ENCODE measurements at places on chromosomes 4 and X.

DNA sequence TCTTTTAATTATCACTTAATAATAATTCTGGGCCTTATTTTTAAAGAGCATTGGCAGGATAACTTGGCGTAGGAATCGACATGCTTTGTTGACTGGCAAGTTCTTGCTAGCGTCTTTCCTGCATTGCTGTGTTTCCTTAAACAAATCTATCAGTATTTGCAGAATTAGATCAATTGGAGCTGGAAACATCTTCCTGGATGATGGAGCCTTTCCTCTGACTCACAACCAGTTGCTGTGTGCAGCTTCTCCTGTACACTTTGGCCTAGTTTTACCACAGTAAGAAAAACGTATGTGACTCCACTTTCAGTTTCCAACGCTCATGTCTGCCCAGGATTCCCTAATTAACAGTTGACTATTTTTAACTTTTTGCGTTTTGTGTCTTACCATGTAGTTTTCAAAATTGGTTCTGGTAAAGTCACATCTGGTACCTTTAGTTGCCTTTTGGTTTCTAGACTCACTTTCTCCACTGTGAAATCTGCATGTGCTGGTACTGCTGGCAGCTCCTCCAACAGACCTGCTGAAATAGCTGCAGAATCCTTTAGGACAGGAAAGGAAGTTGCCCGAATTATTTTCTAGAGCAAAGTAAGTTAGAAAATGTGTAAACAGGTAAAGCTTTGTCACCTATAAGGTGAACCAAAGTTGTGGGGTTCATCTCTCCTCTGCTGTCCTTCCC is 553.2 kb upstream of the FAT1 start:
- DNase-seq = no peak

DNA sequence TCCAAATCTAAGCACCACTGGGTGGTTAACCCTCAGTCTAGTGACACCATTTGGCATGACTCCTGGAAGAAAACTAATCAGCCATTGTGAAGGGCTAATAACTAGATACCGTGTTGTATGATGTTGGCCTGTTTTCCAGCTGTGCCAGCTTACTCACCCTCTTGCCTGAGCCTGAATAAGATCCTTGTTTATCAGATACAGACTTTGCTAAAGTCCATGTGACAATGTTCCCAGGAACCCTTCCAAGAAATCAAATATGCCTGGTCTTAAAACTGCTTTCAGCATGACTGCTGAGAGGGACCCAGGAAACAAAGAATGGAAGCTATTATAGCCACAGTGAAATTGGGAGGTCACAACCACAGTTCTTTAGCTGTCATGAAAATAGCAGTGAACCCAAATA is 640.8 kb upstream of the INTU start:
- no peak for DNase-seq

DNA sequence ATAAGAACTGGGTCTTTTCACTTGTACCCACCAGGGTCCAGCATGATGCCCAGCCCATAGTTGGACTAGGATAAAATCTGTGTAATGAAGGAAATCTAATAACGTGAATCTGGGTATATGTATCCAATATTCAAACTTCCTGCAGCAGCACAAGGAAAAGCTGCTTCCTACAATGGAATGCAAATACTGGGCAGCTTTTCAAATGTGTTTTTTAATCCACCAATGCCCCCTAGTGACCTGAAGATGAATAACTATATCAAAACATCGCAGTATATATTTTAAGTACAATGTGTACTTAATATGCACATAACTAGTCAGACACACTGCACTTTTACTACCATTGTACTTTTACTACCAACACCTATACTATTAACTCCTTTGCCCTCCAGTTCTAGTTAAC is 5.3 kb downstream of the APOO start:
- no peak for DNase-seq

DNA sequence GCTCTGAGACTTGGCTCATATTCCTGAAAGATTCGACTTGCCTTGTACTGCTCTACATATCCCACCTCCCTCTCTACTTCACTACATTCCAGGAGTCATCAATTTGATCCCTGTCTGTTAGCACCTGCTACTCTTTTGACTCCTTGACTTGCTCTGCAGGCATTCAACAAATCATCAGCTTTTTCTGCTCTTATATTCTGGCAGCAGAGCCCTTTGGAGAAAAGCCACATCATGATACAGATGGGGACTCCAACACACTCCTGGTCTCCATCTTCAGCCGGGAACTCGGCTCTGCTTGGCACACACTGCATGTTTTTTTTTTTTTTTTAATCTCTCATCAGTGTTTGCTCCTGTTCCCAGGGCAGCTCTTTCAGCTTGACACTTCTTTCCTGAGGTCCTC is 293.2 kb upstream of the LCORL start:
- no peak for DNase-seq

DNA sequence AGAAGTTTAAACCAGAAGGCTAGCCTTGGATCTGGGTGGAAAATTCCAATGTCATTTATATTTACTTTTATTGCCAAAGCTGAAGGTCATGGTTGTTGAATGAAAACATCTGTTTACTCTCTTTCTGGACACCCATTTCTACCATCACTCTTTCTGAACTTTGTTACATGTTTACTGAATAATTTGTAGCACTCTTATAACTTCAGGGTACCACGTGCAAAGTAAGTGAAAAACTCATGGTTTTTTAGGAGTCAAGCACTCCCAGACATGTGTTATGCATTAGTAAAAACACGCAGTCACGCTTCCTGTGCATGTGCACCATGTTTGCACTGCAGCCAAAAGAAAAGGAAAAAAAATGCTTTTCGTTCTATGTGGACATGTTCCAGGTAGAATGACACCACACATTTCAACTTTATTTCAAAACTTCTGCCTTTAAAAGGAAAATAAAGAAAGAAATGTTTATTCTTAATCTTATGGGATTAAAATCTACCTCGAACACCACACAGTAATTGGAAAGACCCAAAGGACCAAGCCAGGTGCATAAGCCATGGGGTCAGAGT is 31.4 kb upstream of the ADH1C start:
- DNase-seq = peak; percentile 72

- DNase-seq = peak; percentile 96
Measured at GRCh38 chr4:8241895-8242696, 27.5 kb upstream of the HTRA3 start.

DNA sequence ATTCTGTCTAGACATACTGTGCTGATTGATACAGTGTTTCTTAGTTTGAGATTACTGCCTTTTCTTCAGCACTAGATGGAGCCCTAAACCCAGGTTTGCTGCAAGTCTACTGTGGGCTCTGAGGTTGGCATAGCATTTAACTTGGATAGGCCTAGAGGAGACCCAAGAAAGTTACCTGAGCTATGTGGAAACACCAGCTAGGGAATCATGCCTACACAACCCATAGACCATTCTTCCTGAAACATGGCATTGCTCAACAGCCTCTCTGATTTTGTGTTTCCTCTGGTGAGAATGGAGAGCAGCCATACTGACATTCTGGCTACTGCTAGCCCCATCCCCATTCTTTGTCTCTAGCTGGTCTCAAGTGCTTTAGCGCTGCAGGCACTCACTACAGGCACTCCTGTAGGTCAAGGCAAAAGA is 287.7 kb upstream of the PCDH18 start:
- no peak for DNase-seq

GRCh38 chrX:69073241-69073640 is 92.0 kb downstream of the PJA1 start:
- DNase-seq = peak; percentile 42

DNA sequence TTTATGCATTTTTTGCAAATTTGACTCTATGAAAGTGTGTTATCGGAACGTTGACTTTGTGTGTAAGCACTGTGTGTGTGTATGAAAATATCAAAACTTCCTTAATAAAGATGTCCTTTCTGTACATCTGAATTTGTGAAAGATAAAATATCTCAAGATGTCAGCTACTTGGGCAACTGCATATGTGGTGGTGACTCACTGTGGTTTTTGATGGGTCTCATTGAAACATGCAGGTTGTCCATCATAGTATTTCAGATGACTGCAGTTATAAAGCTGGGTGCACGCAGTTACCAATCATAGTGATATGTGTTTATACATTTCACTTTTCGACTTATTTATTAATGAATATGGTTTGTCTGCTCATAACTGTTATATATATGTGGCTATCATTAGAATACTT is 19.7 kb upstream of the BBS12 start:
- no peak for DNase-seq

All from sciatic nerve (tissue), 2 donors.